ENCODE measurements at places on chromosomes 16 and 17.

GRCh38 chr17:676060-676700, 38.5 kb downstream of the VPS53 start:
- DNase-seq, result no peak

DNA sequence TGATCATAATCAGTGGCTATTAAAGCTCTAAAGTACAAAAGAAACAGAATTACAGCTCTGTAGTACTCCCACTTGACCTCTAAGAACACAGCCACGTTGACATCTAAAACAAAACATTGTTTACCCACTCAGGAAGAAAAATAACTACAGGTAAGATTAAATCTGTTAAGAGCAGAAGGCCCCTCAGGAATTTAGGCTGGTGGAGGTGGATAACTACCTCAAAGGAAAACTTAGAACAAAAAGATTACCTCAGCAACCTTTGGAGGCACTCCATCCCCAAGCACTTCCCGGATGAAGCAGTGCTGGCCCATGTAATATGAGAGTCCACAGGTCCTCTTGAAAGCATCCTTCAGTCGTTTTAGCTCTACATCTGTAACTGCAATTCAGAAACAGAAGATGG, 46.7 kb downstream of the USP32 start:
- no peak for DNase-seq

- no peak for DNase-seq
Observed at GRCh38 chr17:29749045-29749825, 126.5 kb upstream of the CORO6 start.

GRCh38 chr16:56269811-56270684, 78.8 kb downstream of the GNAO1 start:
- no peak for DNase-seq

DNA sequence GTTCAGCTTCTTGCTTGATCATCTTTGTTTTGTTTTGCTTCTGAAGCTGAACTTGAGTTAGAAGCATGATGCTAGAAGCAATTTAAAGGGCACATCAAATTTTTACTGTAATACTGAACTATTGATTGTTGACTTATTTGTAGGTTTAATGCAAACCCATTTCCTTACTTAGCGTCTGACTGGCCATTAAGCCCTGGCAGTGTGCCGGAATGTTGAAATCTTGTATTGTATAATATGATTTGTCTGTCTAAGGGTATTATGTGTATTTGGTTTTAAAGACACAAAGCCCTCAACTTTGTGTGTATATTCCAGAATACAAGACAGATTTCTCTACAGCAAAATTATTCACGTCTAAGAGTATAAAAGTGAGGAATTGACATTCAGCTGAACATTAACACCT, 39.7 kb downstream of the NUP93 start:
- DNase-seq, result no peak

DNA sequence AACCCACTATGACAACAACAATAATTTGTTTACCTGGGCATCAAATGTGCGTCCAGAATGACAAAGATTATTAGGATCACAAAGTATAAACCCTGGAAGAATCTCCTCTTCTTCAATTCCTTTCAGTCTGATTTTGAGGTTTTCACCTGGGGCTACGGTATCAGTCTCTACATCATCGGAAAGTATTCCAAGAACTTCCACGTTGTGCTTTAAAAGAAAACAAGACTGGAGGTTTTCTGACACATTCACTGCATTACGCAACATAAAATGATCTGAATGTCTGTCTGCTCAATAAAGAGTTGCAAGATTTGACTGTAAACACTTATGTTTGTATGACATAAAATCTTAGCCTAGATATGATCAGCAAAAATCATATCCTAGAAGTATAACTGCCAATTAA, 26.0 kb upstream of the RSL1D1 start:
- no peak for DNase-seq

GRCh38 chr16:82357237-82357636, 187.2 kb upstream of the MPHOSPH6 start:
- DNase-seq, result no peak

GRCh38 chr17:17059301-17059890, 17.1 kb downstream of the MPRIP start:
- no peak for DNase-seq

GRCh38 chr17:51730303-51731050, 428.0 kb downstream of the CA10 start:
- DNase-seq, result no peak

DNA sequence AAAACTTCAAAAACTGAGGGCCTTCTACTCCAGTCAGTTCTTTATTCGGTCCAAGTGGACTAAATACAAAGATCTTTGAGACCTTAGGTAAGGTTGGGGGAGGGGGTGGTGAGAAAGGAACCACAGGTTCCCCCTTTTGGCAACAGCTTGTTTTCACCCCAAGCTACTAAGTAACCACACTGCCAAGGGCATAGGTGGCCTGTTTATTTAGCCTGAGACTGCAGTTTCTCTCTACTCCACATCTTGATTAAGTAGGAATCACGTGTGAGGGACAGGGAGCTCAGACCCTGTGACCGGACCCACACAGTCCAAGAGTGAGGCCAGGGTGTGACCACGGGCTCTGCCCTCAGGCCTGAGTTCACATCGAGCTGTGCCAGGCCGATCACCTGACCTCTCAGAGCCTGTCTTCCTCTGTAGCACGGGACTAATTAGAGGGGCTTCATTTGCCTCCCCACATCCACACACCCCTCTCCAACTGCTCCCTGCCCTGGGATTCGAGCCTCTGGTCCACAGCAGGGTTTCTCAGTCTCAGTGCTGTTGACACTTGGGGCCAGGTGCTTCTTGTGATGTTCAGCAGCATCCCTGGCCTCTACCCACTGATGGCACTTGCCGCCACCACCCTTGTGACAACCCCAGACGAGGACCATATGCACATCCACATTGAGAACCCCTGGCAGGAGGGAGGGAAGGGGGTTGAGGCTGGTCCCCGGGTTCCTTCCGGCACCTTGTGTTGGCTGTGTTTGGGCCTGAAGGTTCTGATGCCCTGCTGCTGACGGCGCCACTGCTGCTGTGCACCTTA, 17.8 kb downstream of the ST6GALNAC2 start:
- no peak for DNase-seq

GRCh38 chr17:50581316-50581715, 20.8 kb downstream of the CACNA1G start:
- DNase-seq, result no peak

DNA sequence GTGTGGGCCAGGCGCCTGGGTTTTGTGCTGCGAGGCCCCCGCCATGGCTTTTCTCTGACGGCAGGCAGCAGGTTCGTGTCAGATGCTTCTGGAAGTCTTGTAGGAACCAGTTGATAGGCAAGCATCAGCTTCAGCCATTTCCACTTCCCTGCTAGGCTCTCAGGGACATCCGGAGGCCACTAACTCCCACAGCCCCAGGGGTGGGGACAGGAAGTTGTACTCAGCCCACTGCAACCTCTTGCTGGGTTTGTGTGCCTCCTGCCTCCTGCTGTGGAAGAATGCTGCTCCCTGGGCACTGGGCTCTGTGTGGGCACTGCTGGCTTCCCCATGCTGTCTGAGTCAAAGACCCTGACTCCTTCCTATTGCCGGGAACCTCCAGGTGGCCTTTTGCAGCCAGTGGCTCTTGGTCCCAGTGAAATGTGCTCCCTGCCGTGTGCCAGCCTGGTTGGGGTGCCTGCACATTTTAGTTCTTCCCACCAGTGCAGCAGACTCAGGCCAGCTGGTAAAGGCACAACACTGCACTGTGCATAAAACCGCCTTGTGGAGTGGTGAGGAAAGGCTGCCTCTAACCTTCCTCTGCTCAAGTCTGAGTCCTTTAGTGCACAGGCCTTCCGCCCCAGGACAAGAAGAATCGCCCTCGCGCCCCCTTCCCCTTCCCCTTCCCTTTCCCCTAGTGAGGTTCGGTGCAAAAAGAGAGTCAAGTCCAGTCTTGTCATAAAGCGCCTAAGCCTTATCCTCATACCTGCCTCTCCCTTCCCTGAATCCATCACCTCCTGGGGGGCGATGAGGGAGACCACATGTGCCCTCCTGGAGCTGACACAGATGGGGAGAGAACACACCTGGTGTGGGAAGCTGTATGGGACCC, 16.6 kb downstream of the LDHD start:
- DNase-seq, result peak; percentile 49

- no peak for DNase-seq
Observed at GRCh38 chr16:3023415-3023668, 400 bp downstream of the HCFC1R1 start.

DNA sequence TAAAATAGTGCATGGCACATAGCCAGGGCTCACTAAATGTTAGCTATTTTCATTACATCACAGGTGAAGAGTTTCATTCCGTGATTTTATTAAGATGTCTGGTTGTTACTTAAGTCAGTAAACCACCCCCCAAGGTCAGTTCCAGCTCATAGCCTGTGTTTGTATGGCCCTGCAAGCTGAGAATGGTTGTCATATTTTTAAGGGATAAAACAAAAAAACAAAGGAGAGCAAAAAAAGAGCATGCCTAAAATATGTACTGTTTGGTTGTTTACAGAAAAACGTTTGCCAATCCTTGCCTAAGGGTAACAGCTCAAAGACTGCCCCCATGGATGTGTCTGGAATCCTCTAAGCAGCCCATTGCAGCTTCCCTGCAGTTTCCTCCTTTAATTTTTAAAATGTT, 329.6 kb downstream of the CA10 start:
- DNase-seq, result no peak

DNA sequence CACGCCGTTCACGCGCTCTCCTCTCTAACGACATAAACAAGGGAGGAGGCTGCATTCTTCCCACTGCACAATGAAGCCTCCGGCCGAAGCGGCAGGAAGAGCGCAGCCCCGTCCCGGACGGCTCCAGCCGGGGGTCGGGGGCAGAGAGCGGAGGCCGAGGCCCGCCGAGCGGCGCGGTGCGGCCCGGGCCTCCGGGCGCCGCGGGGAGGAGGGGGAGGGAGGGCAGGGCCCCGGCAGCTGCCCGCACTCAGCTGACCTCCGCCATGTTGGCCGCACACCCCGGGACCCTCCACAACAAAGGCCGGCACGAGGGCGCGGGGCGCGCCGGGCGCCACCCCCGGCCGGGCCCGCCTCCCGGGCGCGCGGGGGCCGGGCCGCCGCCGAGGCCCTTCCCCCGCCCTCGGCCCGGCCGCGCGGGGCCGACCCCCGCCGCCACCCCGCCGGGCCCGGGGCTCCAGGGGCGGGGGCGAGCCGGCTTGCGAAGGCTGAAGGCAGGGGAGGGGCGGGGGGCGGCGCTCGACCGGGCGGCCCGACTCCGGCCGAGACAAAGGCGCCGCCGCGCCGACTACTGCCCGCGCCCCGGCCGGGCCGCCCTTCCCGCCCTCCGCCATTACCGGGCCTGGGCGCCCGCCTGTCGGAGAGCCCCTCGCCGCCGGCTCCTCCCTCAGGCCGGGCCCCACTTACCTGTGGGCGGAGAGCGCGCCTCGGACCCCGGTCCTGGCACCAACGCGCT, 527 bp downstream of the SIAH1 start:
- DNase-seq, result peak; percentile 33

GRCh38 chr17:65511316-65511715, 50.1 kb downstream of the AXIN2 start:
- no peak for DNase-seq

DNA sequence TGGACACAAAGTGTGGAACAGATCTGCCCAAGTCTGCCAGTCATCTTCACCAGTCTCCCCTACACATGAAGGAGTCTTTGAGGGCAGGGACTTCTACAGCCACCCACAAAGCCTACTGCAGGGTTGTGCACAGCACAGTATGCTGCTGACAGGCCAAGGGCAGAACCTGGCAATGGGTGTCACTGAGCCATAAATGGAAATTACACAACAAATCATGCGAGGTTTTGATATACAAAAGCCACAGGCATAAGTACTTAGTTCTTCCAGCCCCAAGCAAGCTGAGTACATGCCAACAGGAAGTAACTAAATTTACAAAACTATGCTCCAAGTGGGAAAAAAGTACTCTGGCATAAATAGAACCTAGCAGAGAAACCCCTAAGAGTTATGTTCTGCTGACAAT, 7.8 kb upstream of the PSMC3IP start:
- DNase-seq, result no peak

- no peak for DNase-seq
Observed at GRCh38 chr16:12186774-12187335, 210.3 kb downstream of the SNX29 start.

- DNase-seq, result no peak
Observed at GRCh38 chr16:66842765-66843164, 1.4 kb upstream of the CA7 start.

- no peak for DNase-seq
Observed at GRCh38 chr17:61455324-61456060, 3.3 kb downstream of the TBX4 start.

GRCh38 chr17:78995761-78996451, 13.7 kb downstream of the CANT1 start:
- no peak for DNase-seq

- DNase-seq, result peak; percentile 14
Observed at GRCh38 chr17:35160354-35161201, 13.0 kb downstream of the UNC45B start.

GRCh38 chr17:179781-180380, 1.6 kb downstream of the DOC2B start:
- no peak for DNase-seq

- DNase-seq, result no peak
Observed at GRCh38 chr17:82013772-82014321, 8.8 kb downstream of the CENPX start.

GRCh38 chr17:62761884-62762283, 46.2 kb downstream of the MARCHF10 start:
- DNase-seq, result no peak

- no peak for DNase-seq
Observed at GRCh38 chr17:81389585-81389984, 5.7 kb upstream of the BAHCC1 start.

DNA sequence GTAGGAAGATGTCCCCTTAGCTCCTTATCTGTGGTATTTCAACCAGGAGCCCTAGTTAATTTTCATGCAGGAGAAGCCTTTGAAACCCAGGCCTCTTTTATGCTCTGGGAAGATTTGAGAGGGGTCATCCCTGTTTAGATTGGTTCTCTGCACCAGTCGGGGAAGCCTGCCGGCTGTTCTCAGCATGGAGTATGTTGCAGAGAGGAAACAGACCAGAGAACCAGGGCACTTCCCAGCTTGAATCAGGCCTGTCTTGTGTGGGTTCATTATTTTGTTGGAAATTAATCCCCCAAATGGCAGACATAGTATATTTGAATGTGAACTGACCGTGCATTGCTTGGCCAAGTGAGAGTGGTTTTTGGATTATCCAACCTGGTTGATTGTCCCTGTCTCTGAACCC, 1082.1 kb upstream of the RBFOX1 start:
- DNase-seq, result no peak

- DNase-seq, result no peak
Observed at GRCh38 chr16:89365044-89365467, 125.3 kb downstream of the ANKRD11 start.

DNA sequence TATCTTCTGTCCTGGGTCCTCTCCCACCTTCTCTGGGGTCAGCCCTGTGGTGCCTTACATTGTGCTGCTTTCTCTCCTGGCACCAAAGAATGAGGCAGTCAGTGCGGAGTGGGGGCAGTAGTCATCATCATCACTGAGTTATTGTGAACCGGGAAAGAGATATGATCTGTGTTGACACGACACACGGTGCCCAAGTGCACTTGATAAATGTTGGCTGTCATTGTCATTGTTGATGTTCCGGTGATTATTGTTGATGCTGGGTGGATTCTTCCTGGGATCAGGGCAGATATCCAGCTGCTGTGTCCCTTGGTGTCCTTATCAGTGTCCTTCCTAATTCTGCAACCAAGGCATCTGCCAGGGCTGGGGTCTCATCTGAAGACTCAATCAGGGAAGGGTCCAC, 121.7 kb downstream of the ABCC6 start:
- no peak for DNase-seq

- no peak for DNase-seq
Observed at GRCh38 chr17:65297916-65298315, 160.7 kb downstream of the RGS9 start.
